ENCODE measurements at places on chromosomes 1 and 21.

DNA sequence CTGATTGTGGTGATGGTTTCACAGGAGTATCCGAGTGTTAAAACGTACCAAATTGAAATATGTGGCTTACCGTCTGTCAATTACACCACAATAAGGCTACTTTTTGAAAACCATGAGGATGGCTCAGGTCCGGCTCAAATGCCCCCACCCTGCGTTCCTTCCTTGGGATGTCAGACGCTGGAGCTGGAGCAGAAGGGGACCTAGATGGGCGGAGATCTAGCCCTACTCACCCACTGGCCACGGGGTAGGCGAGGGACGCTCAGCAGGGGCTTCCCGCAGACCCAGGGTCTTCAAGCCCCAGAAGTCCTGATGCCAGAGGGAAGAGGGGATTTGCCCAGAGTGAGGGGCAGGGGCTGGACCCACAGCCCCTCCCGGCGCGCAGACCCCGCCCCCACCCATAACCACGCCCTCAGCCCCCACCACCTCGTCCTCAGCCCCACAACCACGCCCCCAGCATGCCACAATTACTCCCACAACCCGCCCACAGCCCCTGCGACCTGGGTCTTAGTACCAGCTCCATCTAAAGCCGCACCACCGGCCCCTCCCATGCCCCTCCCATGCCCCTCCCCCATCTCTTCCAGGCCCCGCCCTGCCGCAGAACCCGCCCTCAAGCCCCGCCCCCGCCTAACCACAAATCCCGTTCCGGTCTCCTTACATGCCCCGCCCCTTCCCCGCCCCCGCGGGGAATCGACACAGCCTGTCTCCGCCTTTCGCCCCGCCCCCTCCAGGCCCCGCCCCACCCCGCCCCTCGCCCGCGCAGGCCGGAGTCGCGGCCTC, at the start of gene LRRC3:
Gene LRRC3, plus strand, starts transcription at position 764 of the 777 bp plus-strand sequence. CDS start 1,135 bp downstream, outside the sequence.
- peak; percentile 95 for DNase-seq

DNA sequence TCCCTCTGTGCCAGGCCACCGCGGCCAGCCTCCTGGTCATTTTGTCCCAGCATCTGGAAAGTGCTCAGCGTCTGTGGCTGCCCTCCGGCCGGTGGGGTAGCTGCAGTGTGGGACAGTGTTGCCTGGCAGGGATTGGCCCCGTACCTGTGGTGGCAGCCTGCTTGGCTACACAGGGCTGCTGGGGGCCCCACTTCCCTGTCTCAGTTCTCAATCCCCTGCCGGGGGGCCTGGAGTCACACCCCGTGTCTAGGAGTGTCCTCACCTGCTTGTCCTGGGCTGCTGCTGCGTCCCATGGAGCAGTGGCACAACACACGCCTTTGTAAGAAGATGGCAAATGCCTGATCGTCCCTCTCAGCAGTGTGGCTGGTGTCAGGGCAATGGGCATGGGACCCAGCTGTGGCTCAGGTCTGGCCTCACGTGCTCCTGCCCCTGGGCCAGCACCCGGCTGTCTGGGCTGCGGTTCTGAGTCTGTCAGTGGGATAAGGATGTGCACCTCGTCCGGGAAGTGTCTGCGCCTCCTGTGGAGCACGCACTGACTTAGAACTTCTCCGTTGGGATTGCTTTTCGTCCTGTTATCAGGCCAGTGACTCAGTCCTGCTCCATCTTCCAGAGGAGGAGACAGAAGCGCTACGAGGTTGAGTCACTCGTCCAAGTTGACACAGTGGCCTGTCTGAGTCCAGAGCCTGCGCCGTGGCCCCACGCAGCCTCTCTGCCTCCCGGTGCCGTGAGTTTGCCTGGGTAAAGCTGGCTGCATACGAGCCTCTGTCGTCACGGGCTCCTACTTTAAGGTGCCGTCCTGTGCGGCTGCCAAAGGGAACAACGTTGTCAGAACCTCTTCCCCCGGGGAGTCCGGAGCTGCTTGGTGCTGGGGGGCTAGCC, 41.0 kb downstream of the CRYAA start:
- DNase-seq, result no peak

DNA sequence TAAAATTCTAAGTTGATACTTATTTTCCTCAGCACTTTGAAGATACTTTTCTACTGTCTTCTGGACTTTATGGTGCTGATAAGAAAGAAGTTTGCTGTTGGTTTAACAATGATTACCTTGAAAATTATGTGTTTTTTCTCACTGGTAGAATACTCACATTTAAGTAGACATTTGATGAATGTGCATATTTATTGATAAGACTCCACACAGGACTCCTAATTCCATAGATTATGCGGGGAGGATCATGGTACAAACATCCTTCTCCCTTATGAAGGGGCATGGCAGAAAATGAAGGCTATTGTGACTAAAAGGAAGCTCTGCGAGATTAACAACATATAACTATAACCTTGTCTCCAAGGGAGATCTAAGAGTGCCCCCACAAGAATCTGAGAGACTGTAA, 28.5 kb upstream of the ALDH9A1 start:
- DNase-seq, result no peak

DNA sequence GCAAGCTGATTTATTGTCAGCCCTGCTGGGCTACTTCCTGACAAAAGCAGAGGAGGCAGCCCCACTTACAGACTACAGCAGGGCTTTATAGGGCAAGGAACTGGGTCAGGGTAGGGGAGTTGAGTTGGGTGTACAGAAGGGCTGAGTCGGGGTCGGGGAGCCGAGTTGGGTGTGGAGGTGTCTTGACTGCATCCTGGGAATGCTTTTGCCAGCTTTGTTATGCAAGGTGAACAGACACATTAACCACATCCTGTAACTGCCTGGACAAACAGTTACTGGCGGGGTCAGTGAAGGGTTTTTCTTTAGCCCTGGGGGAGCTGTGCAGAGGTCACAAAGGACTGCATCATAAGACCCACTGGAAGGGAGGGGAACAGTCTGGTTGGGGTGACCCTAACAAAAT, 39.1 kb upstream of the GBP5 start:
- DNase-seq, result no peak

GRCh38 chr1:247371801-247372259, 40.2 kb upstream of the ZNF496 start:
- DNase-seq, result no peak

- no peak for DNase-seq
Observed at GRCh38 chr1:192550922-192551534, 24.5 kb upstream of the RGS1 start.

GRCh38 chr21:29436143-29436542, 137.4 kb downstream of the BACH1 start:
- DNase-seq, result no peak

- DNase-seq, result no peak
Observed at GRCh38 chr1:199550199-199551065, 477.1 kb upstream of the NR5A2 start.

DNA sequence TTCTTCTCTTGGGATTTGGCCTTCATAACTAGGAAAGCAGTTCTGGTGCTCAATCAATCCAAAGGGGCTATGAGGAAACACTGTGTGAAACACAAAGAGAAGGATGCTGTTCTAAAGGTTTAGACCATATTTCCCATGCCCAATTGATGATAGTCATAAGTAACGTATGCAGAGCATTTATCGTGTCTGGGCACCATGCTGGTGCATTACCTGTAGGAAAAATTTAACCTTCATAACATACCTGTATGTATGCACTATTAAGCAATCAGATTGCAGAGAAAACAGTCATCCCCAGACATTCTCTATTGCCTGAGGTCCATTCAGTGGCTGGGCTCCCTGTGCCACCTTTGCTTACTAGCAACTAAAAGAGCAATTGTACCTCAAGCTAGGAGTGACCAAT, 381.4 kb downstream of the PLPP3 start:
- no peak for DNase-seq

- no peak for DNase-seq
Observed at GRCh38 chr1:109255678-109256077, 6.3 kb downstream of the CELSR2 start.

DNA sequence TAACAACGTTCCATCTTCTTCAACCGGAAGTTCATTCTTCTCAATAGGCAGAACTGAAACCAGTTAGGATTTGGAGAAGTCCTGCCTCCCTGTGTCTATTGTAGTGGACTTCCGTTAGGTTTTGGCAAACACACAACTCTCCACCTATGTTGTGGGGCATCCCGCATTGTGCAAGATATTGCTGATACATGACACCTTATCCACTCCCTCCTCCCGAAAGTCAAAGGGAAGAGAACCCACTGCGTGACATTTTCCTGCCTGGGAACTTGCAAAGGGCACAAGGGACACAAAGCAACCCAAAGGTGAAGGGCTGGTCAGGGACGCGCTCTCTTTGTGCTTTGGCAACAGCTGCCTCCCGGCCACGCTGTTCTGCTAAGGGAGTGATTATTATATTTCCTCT, 164.8 kb downstream of the TPR start:
- DNase-seq, result no peak

GRCh38 chr1:44072204-44072603, 40.9 kb upstream of the SLC6A9 start:
- DNase-seq, result no peak

DNA sequence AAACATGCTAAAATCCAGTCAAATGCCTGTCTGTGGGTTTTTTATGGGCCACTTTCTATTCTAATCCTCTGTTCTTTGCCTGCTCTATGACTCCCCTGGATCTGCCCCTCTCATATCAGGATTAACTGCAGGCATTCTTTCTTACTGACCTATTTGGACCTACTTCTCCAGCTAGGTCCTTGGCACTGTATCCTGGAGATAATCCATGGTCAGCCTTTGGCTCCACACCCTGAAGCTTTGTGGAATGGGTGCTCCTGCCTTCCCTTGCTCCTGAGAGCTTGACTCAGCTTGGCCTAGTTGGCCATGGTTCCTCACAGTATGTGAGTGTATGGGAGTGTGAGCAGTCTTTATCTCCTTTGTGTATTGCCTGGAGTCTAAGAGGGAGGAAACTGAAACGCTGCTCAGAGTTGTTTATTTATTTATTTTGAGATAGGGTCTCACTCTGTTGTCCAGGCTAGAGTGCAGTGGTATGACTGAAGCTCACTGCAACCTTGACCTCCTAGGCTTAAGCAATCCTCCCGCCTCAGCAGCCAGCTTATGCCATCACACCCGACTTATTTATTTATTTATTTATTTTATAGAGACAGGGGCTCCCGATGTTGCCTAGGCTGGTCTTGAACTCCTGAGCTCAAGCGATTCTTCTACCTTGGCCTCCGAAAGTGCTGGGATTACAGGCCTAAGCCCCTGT, 28.7 kb upstream of the CDC14A start:
- DNase-seq, result no peak

- DNase-seq, result no peak
Observed at GRCh38 chr1:225481738-225482137, 53.9 kb upstream of the LBR start.

DNA sequence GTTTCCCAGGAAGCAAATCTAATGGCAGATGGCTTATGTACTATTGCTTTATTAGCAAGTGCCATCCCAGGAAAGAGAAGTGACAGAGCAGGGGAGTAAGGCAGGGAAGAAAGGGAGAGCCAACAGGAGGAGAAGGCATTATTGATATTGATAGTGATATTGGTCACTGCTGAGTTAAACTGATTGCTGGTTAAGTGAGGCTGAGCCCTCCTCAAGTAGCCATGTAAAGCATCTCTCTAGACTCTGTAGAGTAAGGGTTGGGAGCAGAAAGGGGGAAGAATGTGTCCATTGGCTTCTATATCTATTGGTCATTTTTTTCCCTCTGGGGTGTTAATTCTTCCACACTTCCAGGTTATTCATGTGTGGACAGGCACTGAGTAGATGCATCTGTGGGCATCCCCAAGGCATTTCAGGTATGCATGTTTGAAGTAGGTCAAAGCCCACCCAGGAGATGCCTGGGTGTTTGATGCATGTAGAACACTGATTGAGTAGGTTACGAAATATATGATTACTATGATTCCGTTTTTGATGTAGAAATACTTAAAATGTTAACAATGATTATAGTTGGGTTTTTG, 290.5 kb upstream of the DPYD start:
- no peak for DNase-seq

GRCh38 chr21:16863908-16864307, 648.9 kb upstream of the CXADR start:
- no peak for DNase-seq

DNA sequence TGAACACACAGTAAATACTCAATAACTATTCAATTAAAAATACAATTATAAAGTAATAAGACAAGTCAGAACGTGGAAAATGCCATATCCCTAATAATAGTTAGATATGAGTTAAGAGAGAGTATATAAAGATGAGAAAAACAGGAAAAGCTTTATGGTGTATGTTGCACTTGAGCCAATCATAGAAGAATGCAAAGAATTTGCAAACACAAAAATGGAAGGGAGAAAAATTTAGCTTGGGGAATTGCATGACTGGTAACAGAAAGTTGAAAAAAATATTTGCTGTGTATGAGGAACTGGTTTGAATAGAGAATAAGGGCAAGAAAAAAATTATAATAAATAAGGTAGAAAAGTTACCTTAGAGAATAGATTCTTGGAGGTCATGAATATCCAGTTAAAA, 739.6 kb upstream of the CXADR start:
- DNase-seq, result no peak

DNA sequence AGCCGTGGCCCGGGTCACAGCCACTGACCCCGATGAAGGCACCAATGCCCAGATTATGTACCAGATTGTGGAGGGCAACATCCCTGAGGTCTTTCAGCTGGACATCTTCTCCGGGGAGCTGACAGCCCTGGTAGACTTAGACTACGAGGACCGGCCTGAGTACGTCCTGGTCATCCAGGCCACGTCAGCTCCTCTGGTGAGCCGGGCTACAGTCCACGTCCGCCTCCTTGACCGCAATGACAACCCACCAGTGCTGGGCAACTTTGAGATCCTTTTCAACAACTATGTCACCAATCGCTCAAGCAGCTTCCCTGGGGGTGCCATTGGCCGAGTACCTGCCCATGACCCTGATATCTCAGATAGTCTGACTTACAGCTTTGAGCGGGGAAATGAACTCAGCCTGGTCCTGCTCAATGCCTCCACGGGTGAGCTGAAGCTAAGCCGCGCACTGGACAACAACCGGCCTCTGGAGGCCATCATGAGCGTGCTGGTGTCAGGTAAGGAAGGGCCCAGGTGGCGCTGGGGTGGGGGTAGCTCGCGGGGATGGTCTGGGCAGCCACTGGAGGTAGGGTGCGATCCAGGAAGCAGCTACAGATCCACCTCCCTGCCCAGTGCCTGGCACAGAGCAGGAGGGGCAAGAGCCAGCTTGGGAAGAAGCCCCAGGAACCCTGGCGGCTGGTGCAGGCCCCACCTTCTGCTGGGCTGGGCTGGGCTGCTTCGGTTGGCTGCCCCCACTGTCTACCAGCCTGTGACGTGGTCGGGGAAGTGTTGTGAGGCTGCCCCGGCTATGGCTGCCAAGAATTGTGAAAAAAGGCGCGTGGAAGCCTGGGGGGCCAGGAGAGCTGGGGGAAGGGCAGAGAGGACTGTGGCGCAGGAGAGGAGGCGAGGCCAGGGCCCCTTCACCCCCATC, 3.8 kb downstream of the CELSR2 start:
- no peak for DNase-seq

- DNase-seq, result no peak
Observed at GRCh38 chr1:86068841-86069756, 87.5 kb downstream of the COL24A1 start.

- DNase-seq, result no peak
Observed at GRCh38 chr1:112056354-112056753, 66.9 kb upstream of the KCND3 start.

DNA sequence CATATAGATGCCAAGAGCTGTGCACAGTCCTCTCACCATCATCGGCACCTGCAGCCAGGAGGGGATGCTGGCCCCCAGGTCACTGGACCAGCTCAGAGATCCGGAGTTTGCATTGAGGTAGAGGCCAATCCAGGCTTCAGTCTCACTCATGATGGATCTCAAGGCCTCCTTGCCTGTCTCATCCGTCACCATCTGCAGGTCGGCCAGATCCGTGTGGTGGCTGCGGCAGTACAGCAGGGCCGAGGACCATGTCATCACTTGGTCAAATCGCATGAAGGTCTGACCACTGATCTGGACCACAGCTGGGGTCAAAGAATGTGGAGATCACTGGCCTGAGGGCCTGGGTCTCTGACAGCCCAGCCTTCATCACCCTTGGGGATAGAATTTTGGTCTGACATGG, 6.6 kb downstream of the CLEC20A start:
- no peak for DNase-seq
